ENCODE measurements at places on chromosomes 3 and 15.

GRCh38 chr3:109275702-109276293 lies 40.5 kb downstream of the DPPA2 start:
- no peak for DNase-seq

DNA sequence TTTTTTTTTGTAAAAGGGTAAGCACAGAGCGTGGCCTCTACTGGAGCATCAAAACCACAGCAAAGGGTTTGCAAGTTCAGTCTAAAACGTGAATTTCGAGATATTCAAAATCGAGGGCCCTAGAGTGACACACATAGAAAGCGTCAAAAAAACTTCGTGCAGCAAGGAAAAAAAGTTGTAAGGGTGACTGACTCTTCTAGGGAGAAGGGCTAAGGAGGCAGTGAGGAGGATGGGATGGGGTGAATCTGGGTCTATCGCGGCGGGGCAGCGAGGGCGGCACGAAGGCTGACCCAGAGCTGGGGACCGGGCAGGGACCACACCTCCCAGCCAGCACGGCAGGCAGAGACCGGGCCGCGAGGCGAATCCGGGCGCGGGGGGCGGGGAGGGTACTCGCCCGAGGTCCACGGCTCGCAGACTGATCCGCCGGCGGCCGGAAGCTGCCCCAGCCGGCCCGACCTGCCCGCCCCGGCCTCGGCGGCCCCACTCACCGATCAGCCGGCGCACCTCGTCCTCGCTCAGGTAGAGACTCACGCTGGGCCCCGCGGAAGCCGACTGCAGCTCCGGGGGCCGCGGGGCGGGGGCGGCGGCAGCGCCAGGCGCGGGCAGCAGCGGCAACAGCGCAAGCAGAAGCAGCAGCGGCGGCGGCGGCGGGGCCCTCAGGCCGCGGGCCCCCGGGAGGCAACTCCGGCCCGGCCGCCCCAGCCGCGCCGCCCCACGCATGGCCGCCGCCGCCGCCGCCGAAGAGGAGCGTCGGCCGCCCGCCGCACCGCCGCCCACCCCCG lies 533 bp downstream of the RYK start:
- no peak for DNase-seq

DNA sequence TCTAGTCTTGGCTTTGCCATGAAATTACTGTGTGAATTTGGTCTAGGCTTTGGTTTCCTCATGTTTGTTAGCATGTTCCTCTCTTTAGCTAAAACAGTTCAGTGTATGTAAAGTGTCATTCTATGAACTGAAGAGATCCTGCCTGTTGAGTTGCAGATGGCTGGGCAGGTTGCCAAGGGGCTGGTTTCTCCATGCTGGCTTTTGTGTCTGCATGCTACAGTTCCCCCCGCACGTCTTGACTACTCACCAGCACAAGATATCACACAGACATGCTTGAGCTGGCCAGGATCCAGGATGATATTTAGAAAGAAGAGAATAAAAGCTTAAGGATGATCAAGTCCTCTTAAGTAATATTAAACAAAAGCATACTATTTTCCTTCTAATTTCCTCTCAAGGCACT lies 90.2 kb downstream of the CERS3 start:
- DNase-seq = no peak

DNA sequence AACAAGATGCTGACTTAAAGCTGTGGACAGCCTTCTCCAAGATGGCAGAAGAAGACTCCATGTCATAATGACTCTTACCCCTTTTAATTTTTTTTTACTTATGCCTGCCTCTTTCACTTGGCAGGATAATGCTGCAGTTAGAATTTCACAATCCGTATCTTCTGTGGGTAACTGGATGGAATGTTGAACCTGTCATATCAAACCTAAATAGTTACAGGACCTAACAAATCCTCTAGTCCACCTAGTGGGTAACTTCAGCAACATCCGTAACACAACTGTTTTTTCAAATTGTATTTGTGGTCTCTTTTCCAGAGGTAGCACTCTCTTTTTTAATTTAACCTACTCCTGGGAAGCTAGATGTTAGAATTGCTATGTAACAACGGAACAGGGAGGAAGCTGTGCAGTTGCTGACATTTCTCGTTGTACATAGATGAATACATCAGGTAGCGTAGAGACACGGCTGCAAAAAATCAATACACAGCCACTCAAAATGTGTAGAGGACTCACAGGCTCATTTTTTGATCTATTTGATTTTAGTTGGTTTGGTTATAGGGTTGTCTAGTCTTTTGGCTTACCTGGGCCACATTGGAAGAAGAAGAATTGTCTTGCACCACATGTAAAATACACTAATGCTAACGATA lies 43.9 kb upstream of the TRPM1 start:
- DNase-seq = no peak

- no peak for DNase-seq
Observed at GRCh38 chr15:61383421-61383820, 154.3 kb upstream of the RORA start.

DNA sequence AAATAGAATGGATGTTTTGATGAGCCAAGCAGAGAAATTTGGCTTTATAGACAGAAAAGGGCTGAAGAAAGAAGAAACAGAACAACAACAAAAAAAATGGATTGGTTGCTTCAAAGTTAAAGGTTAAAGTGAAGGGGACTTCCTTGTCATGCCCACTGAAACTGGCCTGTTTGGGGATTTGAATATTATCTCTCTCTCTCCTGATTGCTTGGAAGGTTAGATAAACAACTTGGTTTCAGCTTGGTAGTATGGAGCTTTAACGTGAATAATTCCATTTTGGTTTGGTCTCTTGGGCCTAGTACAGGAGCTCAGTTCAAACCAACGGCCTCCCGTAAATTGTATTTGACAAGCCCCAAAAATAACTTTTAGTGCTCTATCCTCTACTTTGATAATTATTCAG lies 70.8 kb upstream of the MBNL1 start:
- DNase-seq = no peak

GRCh38 chr3:56989977-56990640 lies 70.4 kb upstream of the SPATA12 start:
- DNase-seq = no peak

GRCh38 chr3:190127195-190127594 lies 6.5 kb upstream of the P3H2 start:
- no peak for DNase-seq

- no peak for DNase-seq
Observed at GRCh38 chr15:44591326-44591725, 54.4 kb downstream of the EIF3J start.

- no peak for DNase-seq
Observed at GRCh38 chr3:169945313-169945712, 21.3 kb upstream of the SEC62 start.

DNA sequence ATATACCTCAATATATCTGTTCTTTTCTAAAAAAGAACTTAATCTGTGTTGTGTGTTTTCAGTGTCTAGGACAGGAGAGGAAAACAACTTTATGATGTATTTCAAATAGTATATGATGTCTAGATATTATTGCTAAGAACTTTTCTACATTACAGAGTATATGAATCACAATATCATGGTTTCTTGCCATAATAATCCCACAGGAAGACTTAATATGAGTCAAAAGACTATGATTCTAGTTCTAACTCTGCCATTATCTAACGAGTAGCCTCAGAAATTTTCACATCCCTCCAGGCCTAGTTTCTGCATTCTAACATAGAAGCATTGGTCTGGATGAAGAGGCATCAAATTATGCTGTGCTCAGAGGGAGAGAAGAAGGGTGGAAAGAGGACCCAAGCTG lies 107.7 kb upstream of the SPRED1 start:
- DNase-seq = no peak

- no peak for DNase-seq
Observed at GRCh38 chr15:100330221-100330620, 11.6 kb downstream of the ADAMTS17 start.

DNA sequence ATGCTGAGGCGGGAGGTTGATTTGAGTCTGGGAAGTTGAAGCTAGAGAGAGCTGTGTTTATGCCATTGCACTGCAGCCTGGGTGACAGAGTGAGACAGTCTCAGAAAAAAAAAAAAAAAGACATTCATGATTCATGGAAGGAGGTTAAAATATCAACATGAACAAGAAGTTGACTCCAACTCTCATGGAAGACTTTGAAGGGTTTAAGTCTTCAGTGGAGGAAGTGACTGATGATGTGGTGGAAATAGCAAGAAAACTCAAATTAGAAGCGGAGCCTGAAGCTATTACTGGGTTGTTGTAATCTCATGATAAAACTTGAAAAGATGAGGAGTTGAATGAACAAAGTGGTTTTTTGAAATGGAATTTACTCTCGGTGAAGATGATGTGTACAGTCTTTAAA lies 491.8 kb downstream of the SQOR start:
- no peak for DNase-seq

DNA sequence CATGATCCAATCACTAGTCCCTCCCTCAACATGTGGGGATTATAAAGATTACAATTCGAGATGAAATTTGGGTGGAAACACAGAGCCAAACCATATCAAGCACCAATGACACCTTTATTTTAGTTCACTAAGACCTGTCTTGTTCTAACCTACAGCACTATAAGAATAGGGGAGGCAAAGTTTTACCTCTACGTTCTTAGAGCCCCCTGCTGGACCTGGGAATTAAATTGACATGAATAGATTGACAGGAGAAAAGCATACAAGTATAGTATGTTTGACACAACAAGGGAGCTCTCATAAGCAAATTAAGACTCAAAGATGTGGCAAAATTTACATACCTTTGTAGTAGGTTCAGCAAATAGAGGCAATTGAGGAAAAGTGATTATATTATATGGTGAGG lies 974.4 kb upstream of the ALCAM start:
- DNase-seq = no peak

- DNase-seq = no peak
Observed at GRCh38 chr3:161310649-161311423, 60.5 kb downstream of the SPTSSB start.

- no peak for DNase-seq
Observed at GRCh38 chr15:83129791-83130190, 22.3 kb downstream of the TM6SF1 start.

DNA sequence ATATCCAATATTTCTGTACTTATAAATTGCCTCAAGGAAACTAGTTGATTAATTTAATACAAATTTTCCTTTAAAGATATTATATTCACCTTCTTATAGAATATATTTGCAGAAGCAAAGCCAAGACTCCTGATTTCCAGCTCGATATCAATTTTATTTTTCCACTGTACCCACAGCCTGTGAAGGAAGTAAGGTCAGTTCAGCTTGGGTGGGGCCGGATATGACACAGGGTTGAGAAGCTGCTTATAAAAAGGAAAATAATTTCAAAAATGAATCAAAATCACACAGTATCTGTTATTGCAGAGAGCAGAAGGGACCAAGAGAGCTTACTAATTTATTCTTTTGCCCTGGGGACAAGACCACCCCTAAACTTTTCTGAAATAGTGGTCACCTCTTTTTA lies 491.4 kb downstream of the TUSC7 start:
- DNase-seq = no peak

GRCh38 chr3:121167374-121168139 lies 259.6 kb downstream of the STXBP5L start:
- DNase-seq = no peak

DNA sequence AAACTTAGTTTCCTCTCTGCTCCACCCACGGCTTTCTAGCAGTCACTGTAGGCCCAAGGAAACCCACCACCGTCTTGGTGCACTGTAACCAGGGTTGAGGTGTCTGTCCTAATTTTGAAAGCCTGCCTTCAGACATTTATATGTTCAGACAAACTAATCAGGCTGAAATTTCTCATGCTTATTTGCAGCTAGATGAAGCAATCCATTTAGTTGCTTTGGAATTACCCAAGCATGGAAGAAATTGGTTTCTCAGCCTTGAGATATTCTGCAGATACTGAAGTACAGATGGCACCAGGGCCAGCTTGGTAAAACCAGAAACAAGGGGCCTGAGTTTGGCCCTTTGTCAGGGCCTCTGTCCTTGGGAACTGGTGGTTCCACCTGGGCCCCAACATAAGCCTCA lies 105.4 kb downstream of the CACNA1D start:
- DNase-seq = no peak

GRCh38 chr3:40524222-40524567 lies 565 bp upstream of the ZNF621 start:
- DNase-seq = no peak

DNA sequence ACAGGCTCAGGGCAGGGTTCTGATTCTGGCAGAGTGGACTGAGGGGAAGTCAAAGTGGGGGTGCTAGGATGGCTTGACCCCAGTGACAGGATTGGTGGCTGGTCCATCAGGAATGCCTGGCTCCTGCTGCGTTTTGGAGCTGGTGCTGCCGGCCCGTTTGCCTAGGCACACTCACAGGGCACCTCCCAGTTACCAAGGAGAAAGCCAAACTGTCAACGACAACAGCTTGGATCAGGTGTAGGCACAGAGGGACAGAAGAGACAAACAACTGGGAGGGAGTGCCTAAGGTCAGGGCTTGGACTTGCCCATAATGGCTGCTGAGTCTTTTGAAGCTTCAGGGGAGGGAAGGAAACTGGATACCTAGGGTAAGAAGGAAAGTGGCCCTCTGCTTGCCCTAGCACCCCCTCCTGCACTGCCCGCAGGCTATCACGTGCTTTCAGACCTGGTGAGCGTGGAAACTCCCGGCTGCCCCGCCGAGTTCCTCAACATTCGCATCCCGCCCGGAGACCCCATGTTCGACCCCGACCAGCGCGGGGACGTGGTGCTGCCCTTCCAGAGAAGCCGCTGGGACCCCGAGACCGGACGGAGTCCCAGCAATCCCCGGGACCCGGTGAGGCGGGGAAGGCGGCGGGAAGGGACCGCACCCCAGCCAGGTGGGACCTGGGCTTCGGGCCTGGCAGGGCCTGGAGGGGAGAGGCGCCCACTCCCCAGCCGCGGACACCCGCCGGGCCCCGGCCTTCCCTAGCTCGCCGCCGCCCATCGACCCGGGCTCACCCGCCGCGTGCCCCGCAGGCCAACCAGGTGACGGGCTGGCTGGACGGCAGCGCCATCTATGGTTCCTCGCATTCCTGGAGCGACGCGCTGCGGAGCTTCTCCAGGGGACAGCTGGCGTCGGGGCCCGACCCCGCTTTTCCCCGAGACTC lies 5.1 kb downstream of the DUOX1 start:
- DNase-seq = no peak

DNA sequence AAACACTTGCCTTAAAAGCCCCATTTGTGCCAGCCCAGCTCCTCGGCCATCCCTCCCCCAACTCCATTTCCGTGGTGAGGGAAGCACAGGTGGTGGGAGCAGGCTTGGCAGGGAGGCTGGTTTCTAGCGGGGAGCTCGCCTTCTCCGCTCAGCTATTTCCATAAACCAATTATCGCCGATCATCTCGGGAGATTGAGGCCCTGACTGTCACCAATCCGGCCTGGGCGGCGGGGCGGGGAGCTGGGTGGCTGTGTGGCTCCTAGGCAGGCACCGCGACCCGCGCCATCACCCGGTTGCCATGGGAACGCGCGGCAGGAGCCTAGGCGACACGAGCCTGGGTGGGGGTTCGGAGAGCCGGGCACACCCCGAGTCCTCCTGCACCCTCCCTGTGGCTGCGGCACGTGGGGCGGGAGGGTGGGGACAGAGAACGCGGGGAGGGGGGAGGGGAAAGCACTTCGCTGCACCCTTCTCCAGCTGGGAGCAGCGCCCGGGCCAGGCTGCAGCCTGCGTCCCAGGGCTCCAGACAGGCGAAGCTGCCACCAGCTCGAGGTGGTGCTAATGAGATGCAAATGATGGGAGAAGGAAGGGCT lies 9.3 kb downstream of the CCDC33 start:
- DNase-seq = peak; percentile 85

Data from NCI-H1694 (cell line).